ENCODE measurements at places on chromosomes 16 and 17.
A peak's percentile ranks its signal among the peaks of the same experiment; 100 is the strongest.

DNA sequence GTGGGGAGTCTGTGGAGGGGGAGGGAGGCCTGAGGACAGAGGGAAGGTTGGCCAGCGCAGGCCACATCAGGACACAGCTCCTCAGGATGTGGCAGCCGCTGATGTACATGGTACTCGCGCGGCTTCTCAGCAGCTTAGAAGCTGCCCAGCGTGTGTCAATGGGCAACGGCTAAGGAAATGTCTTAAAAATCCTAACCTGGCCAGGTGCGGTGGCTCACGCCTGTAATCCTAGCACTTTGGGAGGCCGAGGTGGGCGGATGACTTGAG lies 53.2 kb downstream of the PGS1 start:
- no peak for DNase-seq

GRCh38 chr17:19760746-19761145 lies 12.6 kb upstream of the ALDH3A1 start:
- no peak for DNase-seq

- DNase-seq, result no peak
Measured at GRCh38 chr16:64870859-64871258, 251.0 kb downstream of the CDH11 start.

DNA sequence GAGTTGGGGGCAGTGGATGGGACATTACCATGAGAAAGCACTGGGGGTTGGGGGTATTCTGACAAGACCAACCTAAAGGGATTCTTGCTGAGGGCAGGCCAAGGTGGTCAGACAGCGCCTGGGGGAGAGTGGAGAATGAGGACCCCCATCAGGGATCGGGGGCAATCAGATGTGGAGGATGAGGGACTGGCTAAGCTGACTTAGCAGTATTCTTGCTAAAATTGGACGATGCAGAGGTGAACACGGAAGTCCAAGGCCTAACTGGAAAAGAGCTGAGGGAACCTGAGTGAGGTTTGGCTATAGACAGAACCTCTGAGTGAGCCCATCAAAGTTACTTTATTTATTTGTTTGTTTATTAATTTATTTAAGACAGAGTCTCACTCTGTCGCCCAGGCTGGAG lies 9.2 kb downstream of the QPRT start:
- DNase-seq, result no peak

GRCh38 chr17:9313346-9313745 lies 262.3 kb downstream of the STX8 start:
- DNase-seq, result no peak

DNA sequence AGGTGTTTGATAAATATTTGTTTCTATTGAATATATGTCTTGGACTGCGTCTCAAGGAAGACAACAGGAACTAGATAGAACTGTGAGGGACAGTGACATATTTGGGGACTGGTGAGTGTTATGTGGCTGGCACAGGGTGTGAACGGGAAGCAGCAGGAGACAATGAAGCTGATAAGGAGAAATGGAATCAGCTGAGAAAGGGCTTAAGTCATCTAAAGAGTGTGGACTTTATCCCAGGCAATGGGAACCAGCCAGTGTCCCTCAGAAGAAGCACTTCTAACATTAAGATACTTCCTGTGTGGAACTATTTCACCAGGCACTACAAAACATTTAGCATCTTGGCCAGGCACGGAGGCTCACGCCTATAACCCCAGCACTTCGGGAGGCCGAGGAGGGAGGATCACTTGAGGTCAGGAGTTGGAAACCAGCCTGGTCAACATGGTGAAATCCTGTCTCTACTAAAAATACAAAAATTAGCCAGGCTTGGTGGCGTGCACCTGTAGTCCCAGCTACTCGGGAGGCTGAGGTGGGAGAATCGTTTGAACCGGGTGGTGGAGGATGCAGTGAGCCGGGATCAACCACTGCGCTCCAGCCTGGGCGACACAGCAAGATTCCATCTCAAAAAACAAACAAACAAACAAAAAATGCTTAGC lies 41.2 kb downstream of the ARHGAP17 start:
- DNase-seq, result no peak

- DNase-seq, result no peak
Measured at GRCh38 chr17:31321966-31322365, 544 bp upstream of the EVI2A start.

DNA sequence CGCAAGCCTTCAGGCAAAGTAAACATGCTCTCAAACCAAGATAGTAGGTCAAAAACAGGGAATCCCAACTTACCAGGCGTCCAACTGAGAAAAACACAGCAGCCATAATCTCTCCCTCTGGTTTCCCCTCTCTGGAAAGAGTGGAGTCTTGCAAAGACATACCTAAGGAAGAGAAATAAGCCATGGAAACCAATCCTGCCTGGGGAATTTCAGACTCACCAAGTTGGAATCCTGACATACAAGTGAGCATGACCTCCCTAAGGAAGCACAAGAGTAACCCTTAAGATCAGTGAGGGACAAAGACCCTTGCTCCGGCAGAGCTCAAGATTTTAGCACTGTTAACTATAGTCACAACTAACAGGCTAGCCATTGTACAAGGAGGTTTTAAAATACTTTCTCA lies 4.1 kb downstream of the ZNF624 start:
- no peak for DNase-seq

DNA sequence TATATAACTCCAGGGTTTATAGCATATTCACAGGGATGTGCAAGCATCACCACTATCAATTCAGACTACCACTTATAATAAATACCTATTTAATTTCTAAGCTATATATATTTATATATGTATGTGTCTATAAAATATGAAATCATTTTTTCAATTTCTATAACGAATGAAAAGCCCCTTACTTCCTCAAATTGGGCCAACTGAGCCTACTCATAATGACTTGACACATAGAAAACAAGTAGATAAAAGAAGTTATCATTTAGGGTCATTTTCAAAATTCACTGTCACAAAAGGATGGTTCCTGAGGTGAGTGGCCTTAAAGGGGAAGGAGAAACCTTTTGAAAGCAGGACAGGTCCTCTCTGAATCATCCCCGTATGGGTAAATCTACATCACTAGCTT lies 114.1 kb downstream of the ADCY9 start:
- DNase-seq, result no peak

DNA sequence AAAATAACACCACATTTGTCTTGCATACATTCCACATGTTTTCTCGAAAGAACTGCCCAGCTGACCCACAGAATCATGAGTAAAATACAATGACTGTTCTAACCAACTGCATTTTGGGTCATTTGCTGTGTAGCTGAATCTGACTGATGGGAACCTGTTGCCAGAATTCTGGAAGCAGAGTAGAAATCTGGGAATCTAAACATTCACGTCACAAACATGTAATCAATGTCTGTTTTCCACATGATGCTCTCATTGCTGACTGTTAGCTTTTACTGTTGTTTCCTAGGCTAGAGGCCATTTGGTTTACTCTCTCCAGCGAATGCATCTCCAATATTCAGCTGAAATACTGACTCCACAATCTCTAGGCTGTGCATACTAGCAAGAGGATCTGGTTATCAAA lies 710.1 kb downstream of the KCNJ2 start:
- DNase-seq, result no peak

DNA sequence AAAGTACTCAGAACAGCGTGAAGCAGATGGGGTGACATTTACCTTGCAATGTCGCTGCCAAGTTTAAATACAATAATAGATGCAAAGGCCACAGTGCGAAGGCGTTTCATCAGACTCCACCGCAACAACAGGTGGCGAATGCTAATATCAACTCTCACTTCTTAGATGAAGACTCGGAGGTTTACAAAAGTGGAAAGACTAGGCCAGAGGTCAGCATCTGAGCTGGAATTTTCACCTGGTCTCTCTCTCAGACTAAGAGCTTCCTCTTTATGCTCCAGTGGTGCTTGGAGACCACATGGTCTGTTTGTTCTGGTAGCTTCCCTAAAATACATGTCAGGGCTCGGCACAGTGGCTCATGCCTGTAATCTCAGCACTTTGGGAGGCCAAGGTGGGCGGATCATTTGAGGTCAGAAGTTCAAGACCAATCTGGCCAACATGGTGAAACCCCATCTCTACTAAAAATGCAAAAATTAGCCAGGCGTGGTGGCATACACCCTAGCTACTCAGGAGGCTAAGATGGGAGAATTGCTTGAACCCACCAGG lies 169.1 kb downstream of the XYLT1 start:
- DNase-seq, result peak; percentile 95

GRCh38 chr16:86668136-86668910 lies 90.0 kb downstream of the FOXL1 start:
- no peak for DNase-seq

DNA sequence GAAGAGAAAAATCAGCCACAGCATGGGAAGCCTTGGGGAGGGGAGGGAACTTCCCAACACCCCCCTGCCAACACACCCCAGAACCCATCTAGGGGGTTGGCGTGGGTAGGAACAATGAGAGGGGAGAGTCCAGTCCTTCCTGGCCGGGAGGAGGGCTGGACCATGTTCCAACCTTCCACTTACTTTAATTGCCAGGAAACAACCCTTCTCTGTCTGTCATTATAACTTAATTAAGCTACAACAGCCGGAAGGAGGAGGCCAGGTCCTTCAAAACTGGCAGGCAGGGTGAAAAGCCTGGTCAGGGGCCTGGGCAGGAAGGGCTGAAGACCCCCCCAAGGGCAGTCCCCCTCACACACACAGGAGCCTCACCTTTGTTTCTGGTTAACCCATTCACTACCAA lies 447.0 kb downstream of the SOX9 start:
- DNase-seq, result no peak

DNA sequence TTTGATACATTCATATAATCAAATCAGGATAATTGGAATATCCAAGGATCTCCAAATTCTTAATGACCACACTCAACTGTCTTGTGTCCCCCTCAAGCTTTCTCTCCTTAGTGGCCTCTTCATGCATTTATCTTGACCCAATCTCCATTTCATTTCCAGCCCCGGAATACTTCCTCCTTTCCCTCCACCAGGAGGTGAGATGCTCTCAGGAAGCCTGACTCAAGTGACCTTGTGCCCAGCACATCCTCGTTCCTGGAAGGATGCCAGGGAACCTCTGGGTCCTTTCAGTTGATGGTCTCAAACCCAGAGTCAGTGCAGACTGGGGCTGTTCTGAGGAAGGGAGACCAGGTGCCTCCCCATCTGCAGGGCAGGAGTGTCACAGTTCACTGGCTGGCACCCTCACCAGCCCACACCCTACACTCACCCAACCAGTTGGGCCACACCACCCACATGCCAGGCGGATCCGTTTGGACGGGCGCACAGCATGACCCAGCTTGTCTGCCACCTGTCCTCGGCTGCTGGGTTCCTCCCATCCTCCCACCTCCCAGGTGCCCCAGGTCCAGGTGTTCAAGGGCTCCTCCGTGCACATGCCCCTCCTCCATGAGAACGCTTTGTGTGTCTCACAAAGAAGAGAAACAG lies 14.0 kb upstream of the EMP2 start:
- DNase-seq, result peak; percentile 27

- no peak for DNase-seq
Measured at GRCh38 chr16:89910717-89911354, 7.8 kb upstream of the MC1R start.

DNA sequence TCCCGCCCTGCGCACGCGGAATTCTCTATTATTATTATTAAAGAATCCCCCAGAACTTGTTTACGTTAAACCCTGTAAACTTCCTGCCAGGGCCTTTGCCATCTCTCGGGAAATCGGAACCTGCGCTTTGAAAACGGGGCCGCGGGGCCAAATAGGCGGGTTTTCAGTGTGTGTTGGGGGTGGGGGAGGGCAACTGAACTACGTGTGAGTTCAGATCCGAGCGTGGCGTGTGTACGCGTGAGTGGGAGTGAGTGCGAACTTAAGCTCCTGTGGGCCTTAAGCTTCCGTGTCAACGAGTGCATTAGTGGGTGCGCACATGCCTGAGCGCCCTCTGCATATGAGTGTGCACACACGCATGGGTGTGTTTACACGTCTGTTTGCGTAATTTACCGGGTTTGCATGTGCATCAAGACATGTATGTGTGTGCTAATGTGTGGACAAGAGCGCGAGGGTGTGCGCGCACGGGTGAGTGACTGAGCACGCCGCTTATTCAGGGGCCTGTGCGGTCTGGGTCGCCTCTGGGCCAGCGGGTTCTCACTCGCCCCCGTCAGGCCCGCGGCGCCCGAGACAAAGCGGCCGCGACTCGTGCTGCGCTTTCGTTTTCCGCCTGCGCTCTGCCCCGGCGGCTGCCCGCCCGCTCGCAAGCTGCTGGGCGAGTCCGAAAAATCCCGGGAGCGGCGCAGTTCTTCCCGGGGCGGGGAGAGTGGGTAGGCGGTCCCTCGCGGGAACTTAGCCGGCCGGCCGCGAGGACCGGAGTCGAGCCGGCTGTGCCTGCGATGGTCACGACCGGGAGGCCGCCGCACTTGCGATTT lies 1.2 kb upstream of the FOXF1 start:
- peak; percentile 76 for DNase-seq

GRCh38 chr17:76166906-76167305 lies 25.9 kb upstream of the FOXJ1 start:
- no peak for DNase-seq

DNA sequence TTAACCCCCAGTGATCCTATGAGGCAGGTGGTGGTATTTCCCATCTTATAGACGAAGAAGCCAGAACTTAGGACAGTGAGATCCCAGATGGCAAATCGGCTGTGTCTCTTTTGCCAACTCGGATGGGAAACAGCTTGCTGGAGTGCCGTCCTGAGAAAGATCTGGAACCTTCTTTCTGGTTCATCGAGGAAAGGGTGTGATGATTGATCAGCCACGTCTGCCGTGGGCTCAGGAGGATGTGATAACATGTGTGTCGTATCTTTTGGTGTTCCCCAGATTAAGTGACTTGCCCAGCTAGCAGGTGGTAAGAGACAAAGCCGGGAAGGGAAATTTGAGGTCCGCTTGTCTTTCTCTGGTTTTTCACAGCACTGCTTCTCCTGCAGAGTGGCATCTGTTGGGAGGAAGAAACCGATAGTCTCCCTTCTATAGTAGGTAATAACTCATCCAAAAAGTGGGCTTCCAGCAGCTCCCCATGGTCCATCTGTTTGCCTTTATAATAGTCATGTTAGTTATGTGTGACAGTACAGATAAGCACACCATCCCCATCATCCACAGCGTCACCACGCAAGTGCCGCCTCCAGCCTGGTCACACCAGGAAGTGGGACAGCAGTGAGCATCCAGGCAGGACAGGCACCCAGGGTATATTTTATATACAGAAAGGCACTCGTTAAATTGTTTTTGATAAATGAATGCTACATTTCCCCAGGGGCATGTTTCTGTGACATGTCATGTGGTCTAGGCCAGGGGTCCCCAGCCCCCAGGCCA lies 175.5 kb downstream of the KATNIP start:
- DNase-seq, result no peak

DNA sequence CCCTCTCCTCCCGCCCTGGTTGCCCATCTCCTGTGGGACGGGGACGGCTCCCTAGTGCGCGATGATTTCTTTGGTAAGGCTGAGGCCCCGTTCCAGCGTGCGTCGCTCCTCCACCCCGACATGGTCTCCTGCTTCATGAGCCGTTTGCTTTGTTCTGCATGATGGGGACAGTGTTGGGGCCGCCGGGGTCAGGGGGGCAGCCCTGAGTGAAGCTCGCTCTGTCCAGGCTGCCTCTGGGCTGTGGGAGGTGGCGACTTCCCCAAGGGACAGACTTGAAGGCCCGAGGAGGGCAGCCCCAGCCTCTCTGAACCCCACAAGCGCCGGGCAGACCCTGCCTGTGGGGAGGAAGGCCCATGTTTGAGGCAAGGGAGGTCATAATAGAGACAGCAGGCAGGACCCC lies 12.4 kb downstream of the NME3 start:
- DNase-seq, result no peak

GRCh38 chr16:11151885-11152629 lies 103.9 kb downstream of the SOCS1 start:
- DNase-seq, result no peak

Measured in B cell (primary cell).